ENCODE measurements at places on chromosomes 5 and 9. TPM values are rescaled to one million over a fixed set of nuclear protein-coding genes. Genes with fewer than 3 reads are reported as not detected.

- DNase-seq, result no peak
Measured at GRCh38 chr9:110048976-110049698, 158.8 kb downstream of the C9orf152 start.

DNA sequence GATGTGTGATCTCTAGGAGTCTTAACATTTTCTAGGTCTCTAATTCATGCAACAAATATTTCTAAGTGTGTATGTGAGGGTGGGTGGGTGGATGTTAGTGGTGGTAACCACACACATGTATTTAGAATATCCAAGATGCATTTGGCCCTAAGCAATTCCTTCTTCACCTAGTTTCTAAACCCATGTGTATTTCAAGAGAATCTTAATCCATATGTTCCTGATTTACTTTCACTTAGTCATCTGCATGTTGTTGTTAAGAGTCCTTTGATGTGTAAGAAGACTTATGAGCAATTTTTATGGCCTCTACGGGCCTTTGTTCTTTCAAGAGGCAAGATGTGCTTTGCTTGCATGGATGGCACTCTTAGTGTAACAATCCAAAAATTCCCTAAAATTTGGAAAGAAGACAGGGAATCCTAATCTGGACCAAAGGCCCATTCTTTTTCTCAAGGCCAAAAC is 282.6 kb downstream of the SPATA31D1 start:
- no peak for DNase-seq

DNA sequence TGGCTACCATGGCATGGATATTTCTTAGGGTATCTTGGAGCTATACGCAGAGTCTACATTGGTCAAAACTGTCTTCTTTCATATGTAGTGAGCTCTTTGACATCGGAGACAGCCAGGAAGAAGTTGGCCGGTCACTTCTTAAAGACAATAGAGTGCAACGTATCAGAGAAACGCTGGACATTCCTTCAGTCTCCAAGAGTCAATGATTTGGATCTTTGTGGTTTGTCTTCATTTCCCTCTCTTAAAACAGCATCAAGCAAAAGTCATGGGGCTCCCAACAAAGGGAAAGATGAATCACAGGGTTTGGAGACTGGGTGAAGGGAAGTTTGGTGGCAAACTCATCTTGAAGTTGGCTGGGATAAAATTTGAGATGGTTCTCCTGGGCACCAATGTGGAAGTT is 320.1 kb downstream of the AGTPBP1 start:
- DNase-seq, result no peak

- no peak for DNase-seq
Measured at GRCh38 chr5:91142386-91142785, 240.7 kb downstream of the ARRDC3 start.

DNA sequence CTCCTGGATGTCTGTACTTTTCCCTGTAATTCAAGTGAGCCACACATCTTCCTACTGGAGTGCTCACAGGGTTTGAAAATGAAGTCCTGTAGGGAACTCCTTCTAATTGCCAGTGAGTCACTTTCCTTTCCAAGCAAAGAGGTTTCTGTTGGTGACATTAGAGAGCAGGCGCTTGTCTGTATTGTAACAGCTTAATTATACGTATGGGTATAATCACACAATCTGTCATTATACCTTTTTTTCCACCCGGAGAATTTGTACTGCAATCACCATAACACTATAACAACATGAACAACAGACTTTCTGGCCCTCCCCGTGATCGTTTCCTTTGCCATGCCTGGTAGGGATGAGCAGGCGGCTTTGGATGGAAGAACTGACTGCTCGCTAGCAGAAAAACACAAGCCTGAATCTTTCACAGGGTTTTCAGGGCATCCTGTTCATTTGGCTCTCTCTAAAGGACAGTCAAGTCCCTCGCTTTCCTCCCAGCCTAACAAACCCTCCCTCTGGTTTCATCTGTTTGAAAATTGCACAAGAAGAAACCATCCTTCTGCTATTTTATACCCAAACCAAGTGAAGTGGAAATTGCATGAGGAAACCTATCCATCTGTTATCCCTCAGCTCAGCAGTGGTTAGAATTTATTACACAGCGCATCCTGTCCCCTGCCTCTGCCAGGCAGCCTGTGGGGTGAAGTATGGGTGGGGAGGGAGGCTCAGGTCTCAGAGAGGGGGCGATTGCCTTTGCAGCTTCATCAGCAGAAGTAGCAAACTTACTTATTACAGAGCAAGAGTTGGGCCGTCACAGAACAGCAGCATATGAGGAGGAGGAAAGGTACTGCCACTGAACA is 307.0 kb upstream of the TLE4 start:
- DNase-seq, result no peak

DNA sequence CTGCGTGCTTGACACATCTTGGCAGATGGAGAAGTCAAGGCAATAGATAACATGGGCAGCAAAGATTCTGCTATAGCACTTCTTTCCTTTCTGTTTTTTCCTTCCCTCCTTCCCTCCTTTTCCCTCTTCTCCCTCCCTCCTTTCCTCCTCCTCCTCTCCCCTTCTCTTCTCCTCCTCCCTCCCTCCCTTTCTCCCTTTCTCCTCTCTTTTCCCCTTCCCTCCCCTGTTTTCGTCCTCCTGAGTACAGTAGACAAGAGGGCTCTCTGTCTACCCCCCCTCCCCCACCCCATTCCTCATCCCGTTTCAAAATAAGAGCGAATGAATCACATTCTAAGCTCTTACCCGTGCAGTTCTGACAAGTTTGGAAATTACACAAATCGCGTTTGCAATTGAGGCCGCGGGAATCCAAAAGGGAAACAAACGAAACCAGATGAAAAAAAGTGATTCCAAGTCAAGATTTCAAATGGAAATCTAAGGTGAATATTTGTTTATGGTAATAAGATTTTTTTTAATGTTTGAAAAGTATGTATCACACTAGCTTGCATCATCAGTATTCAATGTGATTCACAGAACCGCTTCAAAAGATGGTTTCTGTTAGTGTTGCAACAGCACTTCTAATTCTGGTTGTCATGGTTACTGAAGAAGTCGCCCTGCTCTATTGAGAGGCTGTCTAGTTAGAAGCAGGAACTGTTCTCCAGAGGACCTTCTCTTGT is 1.3 kb downstream of the NIM1K start:
- no peak for DNase-seq

GRCh38 chr5:174355208-174355612 is 309.7 kb downstream of the NSG2 start:
- no peak for DNase-seq

- DNase-seq, result no peak
Measured at GRCh38 chr9:81588148-81588871, 101.0 kb downstream of the TLE1 start.

DNA sequence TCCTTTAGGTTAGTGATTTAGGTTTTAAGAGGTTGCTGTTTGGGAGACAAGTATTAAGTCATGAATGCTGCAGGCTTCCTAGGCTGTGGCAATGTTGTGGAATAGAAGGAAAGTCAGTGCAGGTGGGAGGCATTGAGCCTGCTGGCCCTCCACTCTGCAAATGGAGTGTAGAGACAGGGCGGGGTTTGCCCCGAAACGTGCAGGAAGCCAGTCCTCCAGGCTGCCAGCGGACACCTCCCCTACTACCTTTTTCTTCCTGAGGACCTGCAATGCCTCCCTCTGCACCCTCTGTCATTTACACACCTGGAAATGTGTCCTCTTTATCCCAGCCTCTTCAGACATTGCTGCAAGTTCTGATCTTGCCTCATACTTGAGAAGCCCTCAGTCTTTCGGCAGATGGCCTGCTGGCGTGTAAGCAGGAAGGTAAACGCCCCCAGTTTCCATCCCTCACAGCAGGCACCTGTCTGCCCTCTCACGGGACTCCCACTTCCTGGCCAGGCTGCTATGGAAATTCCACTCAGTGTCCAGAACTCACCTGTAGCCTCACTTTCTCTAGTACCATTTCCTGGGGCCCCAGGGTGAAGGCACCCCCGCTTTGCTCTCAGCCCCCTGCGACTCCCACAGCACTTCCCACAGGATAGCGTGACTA is 81.6 kb upstream of the BOD1 start:
- no peak for DNase-seq

DNA sequence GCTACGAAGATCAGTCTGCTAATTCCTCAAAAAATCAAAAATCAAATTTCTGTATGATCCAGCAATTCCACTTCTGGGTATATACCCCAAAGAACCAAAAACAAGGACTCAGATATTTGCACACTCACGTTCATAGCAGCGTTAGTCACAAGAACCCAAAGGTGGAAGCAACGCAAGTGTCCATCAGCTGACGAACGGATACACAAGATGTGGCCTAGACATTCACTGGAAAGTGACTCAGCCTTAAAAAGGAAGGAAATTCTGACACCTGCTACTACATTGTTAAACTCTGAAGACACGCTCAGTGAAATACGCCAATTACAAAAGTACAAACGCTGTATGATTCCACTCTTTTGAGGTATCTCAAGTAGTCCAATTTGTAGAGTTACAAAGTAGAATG is 93.3 kb downstream of the OTULIN start:
- DNase-seq, result no peak

DNA sequence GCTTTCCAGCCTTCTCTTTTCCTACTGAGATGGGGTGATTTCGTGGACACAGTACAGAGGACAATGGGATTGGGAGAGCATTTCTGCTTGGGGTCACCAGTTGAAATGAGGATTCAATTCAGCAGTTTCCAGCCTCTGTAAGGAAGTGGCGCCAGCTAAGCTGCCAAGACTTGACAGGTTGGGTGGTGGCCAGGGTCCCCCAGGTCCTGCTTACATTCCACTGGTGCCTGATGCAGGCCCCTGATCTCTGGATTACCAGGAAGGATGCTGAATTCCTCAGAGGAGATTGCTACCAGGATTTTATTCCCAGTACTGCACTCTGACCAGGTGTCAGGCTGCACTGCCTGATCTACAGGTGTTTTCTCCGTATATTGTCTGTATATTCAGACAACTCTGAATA is 119.7 kb downstream of the PSD2 start:
- DNase-seq, result no peak

Gene KCNN2
- total RNA-seq, result 1.4 TPM

Gene SLC1A3
- 157 TPM for total RNA-seq

Gene CFAP157
- total RNA-seq, result 1.0 TPM

Gene MAP1B
- 654 TPM for total RNA-seq

Measured in omental fat pad (tissue), 4 donors.